ENCODE measurements at places on chromosomes 11 and 22. TPM values are rescaled to one million over a fixed set of nuclear protein-coding genes. Genes with fewer than 3 reads are reported as not detected.

- H3K4me1 ChIP-seq, result no peaks in the 10 kb centered on the region
- no peaks in the 10 kb centered on the region for H3K27me3 ChIP-seq
- H3K4me3 ChIP-seq, result no peak overlapping the region
- no peak overlapping the region for H3K27ac ChIP-seq
- DNase-seq, result no peak
These were observed 546.1 kb downstream of the BUD13 start for GRCh38 chr11:116226731-116227130.

GRCh38 chr22:26616650-26617049 lies 1.2 kb downstream of the CRYBB1 start:
- peaks cover 4% of the 10 kb centered on the region for H3K27me3 ChIP-seq
- no peak for DNase-seq
- no peak overlapping the region for H3K4me3 ChIP-seq
- no peaks in the 10 kb centered on the region for H3K4me1 ChIP-seq
- no peaks in the 10 kb centered on the region for H3K36me3 ChIP-seq

GRCh38 chr22:32144496-32145274 lies 14.4 kb downstream of the C22orf42 start:
- no peaks in the 10 kb centered on the region for H3K4me1 ChIP-seq
- no peaks in the 10 kb centered on the region for H3K36me3 ChIP-seq
- no peak for DNase-seq
- H3K4me3 ChIP-seq, result no peak overlapping the region
- no peak overlapping the region for H3K27ac ChIP-seq

- DNase-seq, result no peak
- peak overlapping the region; percentile 66 for H3K27ac ChIP-seq
- no peak overlapping the region for H3K4me3 ChIP-seq
- no peaks in the 10 kb centered on the region for H3K27me3 ChIP-seq
- no peaks in the 10 kb centered on the region for H3K36me3 ChIP-seq
These were observed 52.9 kb downstream of the C11orf58 start for GRCh38 chr11:16791191-16791961.

DNA sequence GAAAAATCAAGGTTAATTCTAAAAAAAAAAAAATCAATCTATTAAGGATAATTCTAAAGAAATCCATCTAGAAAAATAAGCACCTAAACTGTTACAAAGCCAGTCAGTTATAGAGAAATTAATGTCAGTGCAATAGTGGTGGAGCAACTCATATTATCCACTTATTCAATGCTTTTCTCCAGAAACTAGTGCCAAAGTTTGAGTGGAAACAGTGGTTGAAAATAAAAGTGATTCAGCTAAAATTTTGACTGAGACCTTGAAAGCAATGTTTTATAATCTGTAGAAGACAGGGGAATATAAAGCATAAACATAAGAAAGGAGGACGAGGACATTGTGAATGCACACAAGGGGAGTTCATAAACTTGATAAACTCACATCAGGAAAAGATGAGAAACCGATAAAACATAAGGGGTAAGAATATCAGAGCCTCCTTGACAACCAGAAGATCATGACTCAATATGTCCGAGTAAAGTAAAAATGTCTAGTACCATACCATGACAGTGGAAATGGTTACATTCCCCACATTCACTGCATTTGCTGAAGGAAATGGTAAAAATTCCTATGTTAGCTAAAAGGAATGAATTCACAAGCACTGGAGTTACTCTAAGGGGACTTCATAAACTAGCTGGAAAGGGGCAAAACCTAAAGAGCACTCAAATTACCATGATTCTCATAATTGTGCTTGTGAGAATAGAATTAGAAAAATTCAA lies 58.7 kb upstream of the SLC5A12 start:
- no peak for DNase-seq
- H3K27me3 ChIP-seq, result no peaks in the 10 kb centered on the region
- no peak overlapping the region for H3K27ac ChIP-seq
- no peaks in the 10 kb centered on the region for H3K4me1 ChIP-seq
- no peaks in the 10 kb centered on the region for H3K36me3 ChIP-seq

DNA sequence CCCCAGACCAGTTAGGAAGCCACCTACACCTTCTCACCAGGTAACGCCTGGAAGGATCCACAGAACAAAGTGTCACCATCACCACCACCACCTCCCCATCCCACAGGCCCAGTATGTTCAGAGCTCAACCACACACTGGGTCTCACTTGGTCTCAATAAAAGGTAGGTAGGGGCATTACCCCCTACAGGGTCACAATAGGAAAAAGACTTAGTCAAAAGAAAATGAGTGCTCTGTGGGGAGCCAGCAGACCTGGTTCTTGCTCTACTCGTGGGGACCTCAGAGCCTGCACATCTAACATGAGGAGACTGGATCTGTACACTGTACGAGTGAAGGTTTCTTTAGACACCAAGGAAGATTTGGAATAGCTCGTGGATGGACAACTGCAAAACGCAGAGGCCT lies 49.3 kb downstream of the HIRA start:
- no peaks in the 10 kb centered on the region for H3K27me3 ChIP-seq
- H3K4me1 ChIP-seq, result no peaks in the 10 kb centered on the region

DNA sequence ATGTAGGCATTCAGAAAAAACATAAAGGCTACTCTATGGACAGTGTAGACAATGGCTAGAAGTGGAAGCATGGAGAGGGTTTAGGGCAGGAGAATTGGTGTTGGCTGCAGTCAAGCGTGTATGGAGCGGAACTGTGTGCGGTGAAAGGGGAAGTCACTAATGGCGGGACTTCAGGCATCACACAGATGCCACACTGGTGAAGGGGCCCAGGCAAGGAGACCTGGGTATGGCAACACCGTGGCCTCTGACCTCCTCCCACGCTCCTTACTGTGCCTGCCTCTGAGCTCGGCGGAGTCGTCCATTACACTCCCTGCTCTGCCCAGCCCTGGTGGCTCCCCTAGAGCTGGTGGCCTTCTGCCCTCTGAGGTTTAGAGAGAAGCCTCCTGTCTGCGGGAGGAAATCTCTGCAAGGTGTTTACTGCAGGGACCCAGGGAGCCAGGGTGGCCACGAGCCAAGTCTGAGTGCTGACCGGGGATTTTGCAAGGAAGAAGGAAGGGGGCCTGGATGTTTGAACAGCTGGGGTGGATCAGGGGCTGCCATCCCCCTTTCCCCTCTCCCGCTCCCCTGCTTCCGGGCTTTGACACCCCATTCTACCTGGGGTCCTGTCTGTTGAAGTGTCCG lies 75.1 kb upstream of the TSPAN18 start:
- no peak overlapping the region for H3K27ac ChIP-seq
- no peak for DNase-seq
- H3K4me1 ChIP-seq, result no peaks in the 10 kb centered on the region
- peaks cover 67% of the 10 kb centered on the region for H3K27me3 ChIP-seq

DNA sequence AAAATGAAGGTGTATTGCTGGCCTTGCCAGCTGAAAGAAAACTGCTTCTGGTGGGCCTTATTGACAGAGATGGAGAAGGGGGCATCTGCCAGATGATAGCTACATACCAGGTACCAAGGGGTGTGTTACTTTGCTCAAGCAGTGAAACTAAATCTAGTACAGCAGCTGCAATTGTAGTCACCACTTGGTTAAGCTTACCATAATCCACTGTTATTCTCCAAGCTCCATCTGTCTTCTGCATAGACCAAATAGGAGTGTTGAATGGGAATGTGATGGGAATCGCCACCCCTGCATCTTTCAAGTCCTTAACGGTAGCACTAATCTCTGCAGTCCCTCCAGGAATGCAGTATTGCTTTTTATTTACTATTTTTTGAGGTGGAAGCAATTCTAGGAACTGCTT lies 45.8 kb upstream of the LIN7C start:
- H3K27me3 ChIP-seq, result no peaks in the 10 kb centered on the region
- DNase-seq, result no peak
- no peak overlapping the region for H3K4me3 ChIP-seq
- no peaks in the 10 kb centered on the region for H3K36me3 ChIP-seq
- H3K27ac ChIP-seq, result no peak overlapping the region
- H3K4me1 ChIP-seq, result no peaks in the 10 kb centered on the region

DNA sequence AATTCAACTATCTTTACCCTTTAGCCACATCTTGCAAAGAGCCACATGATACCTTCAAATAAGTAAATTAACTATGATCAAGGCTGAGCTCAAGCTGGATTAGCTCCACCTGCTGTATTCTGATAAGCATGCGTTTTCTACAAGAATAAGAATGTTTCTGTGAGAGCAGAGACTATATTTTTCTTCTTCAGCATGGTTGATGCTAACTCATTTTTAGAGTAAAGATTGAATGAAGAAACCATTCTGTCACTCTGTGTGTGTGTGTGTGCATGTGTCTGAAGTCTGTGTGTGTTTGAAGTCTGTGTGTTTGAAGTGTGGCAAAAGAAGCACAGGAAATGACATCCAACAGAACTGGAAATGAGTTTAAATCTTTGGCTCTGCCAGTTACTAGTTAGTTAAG lies 12.0 kb upstream of the LAYN start:
- H3K4me3 ChIP-seq, result no peak overlapping the region
- DNase-seq, result no peak
- H3K27me3 ChIP-seq, result peaks cover 1% of the 10 kb centered on the region

- no peak overlapping the region for H3K4me3 ChIP-seq
- H3K27me3 ChIP-seq, result no peaks in the 10 kb centered on the region
- H3K36me3 ChIP-seq, result no peaks in the 10 kb centered on the region
- no peak for DNase-seq
These were observed 75.3 kb downstream of the ARFGAP2 start for GRCh38 chr11:47101406-47101805.

Gene KLHL35
- total RNA-seq, result not detected

Gene SLC43A3
- total RNA-seq, result 6.0 TPM

Gene RASGRP2
- 14.5 TPM for total RNA-seq

Gene TXN2
- 93.1 TPM for total RNA-seq

Gene DCDC1
- total RNA-seq, result not detected

Gene KLHDC7B
- 0.14 TPM for total RNA-seq

Gene CLTCL1
- total RNA-seq, result 3.8 TPM

Gene LARGE1
- total RNA-seq, result 110 TPM

Gene PGGHG
- 23.0 TPM for total RNA-seq

Gene TRIM34
- total RNA-seq, result 9.1 TPM

Measured in transverse colon (tissue), 4 donors.